ENCODE measurements at places on chromosomes 1 and 21.

DNA sequence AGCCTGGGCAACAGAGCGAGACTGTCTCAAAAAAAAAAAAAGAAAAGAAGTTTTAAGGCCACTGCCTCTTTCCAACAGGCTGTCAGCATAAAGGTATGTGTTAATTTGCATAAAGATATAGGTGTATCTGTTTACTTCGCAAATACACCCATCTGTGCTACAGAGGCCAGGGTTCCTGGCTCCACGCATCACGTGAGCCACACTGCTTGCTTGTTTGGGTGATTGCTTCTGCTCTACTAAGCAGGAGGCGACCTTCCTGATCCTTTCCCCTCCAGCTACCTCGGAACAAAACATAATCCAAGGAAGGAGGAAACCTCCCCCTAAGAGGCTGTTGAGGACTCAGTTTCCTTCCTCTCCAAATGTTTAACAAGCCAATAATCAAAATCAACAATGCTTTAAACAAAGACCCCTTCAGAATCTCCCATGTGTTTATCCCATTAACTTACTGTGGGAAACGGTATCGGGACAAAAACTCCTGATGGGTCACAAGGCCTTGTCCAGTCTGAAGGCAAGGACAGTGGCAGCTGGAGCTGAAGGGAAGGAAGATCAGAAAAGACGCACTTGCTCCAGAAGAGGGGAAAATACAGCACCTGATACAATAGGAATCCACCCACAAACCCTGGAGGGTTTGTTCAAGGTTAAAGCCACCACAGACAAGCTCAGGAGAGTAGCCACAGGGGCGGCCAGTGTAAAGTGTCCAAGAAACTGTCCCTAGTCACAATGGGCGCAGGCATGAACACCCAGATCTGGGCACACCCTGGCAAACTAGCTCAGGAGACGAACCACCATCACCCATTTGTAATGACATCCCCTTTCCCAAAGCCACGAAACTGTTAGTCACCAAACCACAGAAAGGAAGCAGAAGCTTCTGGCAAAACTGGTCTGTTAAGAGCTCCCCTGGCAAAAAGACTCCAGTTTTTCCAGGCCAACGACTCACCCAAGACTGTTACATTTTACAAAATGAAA is 17.2 kb downstream of the CTNNBIP1 start:
- H3K4me3 ChIP-seq: no peak overlapping the region
- peaks cover 44% of the 10 kb centered on the region for H3K4me1 ChIP-seq
- DNase-seq: peak; percentile 70
- H3K36me3 ChIP-seq: no peaks in the 10 kb centered on the region
- H3K27ac ChIP-seq: peak overlapping the region; percentile 61

GRCh38 chr1:200423235-200423634 is 13.4 kb upstream of the ZNF281 start:
- H3K27me3 ChIP-seq: no peaks in the 10 kb centered on the region
- H3K36me3 ChIP-seq: no peaks in the 10 kb centered on the region
- H3K4me3 ChIP-seq: no peak overlapping the region
- H3K27ac ChIP-seq: no peak overlapping the region
- peaks cover 8% of the 10 kb centered on the region for H3K4me1 ChIP-seq

DNA sequence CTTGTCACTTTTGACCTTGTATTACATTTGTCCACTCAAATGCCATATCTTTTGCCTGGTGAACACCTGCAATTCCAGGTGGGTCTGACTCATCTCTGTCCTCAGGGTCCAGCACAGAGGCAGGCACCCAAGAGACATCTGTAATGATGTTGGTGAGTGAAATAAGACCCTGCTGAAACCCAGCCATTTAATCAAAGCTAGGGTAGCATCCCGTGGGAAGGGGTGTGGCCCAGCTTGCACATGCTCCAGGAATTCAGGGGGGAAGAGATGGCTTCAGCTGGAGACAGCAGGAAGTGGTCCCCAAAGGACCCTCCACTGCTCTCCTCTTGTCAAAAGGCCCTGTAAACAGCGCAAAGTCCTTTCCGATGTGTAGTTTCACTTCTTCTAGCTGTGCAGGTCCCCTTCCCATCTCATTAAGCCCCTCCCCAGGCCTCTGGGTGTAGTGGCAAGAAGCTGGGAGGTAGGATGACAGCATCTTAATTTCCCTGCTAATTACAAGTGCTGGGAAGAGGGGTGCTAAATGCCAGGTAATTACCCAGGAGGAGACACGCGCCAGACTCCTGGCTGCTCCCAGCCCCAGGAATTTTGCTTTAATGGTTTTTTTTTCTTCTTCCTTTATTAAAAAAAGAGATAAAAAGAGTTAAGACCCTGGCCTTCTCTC is 54.4 kb upstream of the TRABD2B start:
- no peak overlapping the region for H3K27ac ChIP-seq
- H3K4me1 ChIP-seq: peaks cover 56% of the 10 kb centered on the region
- peaks cover 10% of the 10 kb centered on the region for H3K27me3 ChIP-seq
- H3K36me3 ChIP-seq: no peaks in the 10 kb centered on the region
- DNase-seq: no peak

- no peaks in the 10 kb centered on the region for H3K4me1 ChIP-seq
- H3K27ac ChIP-seq: no peak overlapping the region
- H3K4me3 ChIP-seq: no peak overlapping the region
- no peak for DNase-seq
Observed at GRCh38 chr1:76137746-76138145, 63.2 kb downstream of the ST6GALNAC3 start.

DNA sequence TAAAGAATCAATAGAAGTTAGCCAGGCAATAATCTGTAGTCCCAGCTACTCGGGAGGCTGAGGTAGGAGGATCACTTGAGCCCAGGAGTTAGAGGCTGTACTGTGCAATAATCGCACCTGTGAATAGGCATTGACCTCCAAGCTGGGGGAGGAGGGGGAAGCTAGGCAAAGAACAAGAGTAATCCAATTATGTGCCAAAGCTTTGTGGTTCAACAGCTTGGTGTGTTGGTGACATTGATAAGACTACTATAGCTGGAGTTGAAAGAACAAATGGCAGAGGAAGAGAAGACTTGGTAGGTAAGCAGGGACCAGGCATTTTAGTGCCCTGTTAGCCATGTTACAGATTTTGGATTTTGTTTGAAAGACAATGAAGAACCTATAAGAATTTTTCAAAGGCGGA is 2.1 kb upstream of the TMCO2 start:
- no peak overlapping the region for H3K4me3 ChIP-seq
- peaks cover under 1% of the 10 kb centered on the region for H3K36me3 ChIP-seq
- H3K27ac ChIP-seq: peak overlapping the region; percentile 1
- no peaks in the 10 kb centered on the region for H3K27me3 ChIP-seq
- no peak for DNase-seq
- H3K4me1 ChIP-seq: peaks cover 65% of the 10 kb centered on the region

- H3K36me3 ChIP-seq: no peaks in the 10 kb centered on the region
- peak; percentile 26 for DNase-seq
- no peak overlapping the region for H3K4me3 ChIP-seq
- H3K4me1 ChIP-seq: peaks cover 7% of the 10 kb centered on the region
- H3K27ac ChIP-seq: no peak overlapping the region
Observed at GRCh38 chr21:38126666-38127303, 130.0 kb upstream of the KCNJ15 start.

DNA sequence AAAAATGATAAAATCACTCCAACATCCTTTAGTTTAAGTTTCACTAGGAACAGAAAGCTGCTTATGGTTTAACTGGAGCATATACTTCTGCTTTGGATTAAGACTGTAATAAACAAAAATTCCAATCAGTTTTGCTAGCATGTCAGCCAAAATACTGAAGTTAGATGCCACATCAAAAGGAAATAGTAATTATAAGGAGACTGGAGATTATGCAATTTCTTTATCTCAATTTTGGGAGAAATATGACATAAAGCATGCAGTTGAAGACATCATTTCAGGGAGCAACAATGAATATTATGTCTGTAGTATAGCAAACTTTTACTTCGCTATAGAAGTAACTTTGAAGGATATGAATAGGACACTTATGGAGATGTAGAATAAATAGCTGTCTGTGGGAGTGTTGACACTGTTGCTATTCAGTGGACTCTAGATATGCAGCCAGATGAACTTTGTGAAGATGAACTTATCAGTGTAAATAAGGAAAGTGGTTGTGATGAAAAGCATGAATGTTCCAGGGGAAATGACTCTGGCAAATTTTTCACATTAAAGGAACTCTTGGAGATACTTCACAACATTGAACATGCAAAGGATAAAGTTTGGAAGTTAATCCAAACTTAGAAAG is 107.8 kb downstream of the RABGAP1L start:
- no peak for DNase-seq
- H3K4me3 ChIP-seq: no peak overlapping the region
- no peaks in the 10 kb centered on the region for H3K36me3 ChIP-seq

- no peak overlapping the region for H3K4me3 ChIP-seq
- 0 out of 2 replicates have a peak, but pooled peaks cover 3% of the 10 kb centered on the region for H3K27me3 ChIP-seq
- no peak for DNase-seq
- H3K4me1 ChIP-seq: no peaks in the 10 kb centered on the region
- H3K36me3 ChIP-seq: no peaks in the 10 kb centered on the region
Observed at GRCh38 chr21:39484711-39485276, 33.0 kb downstream of the SH3BGR start.
